ENCODE measurements at places on chromosomes 7 and 10. TPM values are rescaled to one million over a fixed set of nuclear protein-coding genes. Genes with fewer than 3 reads are reported as not detected.

DNA sequence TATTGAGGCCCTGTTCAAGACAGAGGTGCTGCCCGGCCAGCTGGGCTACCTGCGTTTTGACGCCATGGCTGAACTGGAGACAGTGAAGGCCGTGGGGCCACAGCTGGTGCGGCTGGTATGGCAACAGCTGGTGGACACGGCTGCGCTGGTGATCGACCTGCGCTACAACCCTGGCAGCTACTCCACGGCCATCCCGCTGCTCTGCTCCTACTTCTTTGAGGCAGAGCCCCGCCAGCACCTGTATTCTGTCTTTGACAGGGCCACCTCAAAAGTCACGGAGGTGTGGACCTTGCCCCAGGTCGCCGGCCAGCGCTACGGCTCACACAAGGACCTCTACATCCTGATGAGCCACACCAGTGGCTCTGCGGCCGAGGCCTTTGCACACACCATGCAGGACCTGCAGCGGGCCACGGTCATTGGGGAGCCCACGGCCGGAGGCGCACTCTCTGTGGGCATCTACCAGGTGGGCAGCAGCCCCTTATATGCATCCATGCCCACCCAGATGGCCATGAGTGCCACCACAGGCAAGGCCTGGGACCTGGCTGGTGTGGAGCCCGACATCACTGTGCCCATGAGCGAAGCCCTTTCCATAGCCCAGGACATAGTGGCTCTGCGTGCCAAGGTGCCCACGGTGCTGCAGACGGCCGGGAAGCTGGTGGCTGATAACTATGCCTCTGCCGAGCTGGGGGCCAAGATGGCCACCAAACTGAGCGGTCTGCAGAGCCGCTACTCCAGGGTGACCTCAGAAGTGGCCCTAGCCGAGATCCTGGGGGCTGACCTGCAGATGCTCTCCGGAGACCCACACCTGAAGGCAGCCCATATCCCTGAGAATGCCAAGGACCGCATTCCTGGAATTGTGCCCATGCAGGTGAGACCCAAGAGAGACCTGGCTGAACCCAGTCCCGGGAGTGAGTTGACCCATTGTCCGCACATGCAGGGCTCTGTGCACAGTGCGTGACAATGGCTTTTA, 2.8 kb downstream of the RBP3 start:
- no peaks in the 10 kb centered on the region for H3K36me3 ChIP-seq
- no peak overlapping the region for H3K4me3 ChIP-seq
- H3K27me3 ChIP-seq, result no peaks in the 10 kb centered on the region
- H3K27ac ChIP-seq, result no peak overlapping the region
- DNase-seq, result no peak
- no peaks in the 10 kb centered on the region for H3K4me1 ChIP-seq

DNA sequence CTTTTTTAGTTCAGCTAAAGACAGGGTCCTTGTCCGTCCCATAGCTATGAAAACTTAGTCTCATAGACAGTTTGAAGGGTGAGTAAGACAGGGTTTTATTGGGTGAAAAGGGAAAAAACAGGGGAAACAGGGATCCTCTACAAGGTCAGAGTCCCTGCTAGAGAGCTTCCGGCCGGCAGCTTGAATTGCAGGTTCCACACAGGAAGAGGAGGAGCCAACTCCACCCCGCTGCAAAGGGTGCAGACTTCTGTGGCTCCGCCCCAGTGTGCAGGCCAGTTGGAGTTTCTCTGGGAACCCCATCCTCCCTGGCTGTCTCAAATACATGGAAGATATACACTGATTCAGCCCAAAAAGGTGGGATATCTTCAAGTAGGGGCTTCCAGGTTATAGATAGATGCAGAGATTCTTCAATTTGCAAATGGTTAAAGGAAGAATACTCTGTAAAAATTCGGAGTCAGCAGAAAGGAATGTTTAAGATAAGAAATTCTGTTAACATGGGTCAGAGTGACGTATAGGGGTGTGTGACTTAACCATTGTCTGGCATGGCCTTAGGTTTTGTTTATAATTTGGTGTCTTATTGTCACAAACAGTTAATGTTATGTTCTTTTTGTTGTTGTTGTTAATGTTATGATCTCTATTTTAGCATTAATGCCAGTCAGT, 34.6 kb upstream of the HECW1 start:
- no peaks in the 10 kb centered on the region for H3K27me3 ChIP-seq
- H3K27ac ChIP-seq, result no peak overlapping the region
- no peak overlapping the region for H3K4me3 ChIP-seq
- DNase-seq, result no peak
- H3K36me3 ChIP-seq, result no peaks in the 10 kb centered on the region
- H3K4me1 ChIP-seq, result peaks cover 3% of the 10 kb centered on the region

DNA sequence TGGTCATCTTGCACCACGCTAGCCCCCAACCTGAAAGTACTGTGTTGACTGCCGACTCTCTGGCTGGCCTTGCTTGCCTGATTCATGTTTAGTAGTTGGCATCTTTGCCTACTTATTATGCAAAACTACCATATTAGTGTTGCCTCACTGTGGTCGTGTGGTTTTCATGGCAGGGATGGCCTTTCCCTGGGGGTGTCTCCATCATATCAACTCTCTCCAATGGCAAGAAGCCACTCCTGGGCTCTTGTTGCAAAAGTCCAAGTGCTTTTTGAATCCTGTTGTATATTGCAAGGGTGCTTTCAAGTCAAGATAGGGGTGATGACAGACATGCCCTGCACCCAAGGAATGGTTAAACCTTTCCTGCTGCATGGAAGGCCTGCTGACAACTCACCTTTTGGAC, 39.4 kb downstream of the ABLIM1 start:
- no peaks in the 10 kb centered on the region for H3K36me3 ChIP-seq
- no peak overlapping the region for H3K27ac ChIP-seq
- DNase-seq, result no peak
- H3K4me1 ChIP-seq, result peaks cover 3% of the 10 kb centered on the region
- no peak overlapping the region for H3K4me3 ChIP-seq

- no peak overlapping the region for H3K27ac ChIP-seq
- H3K27me3 ChIP-seq, result no peaks in the 10 kb centered on the region
- no peaks in the 10 kb centered on the region for H3K4me1 ChIP-seq
- no peak for DNase-seq
- no peak overlapping the region for H3K4me3 ChIP-seq
Measured at GRCh38 chr7:25923741-25924460, 228.1 kb upstream of the NFE2L3 start.

DNA sequence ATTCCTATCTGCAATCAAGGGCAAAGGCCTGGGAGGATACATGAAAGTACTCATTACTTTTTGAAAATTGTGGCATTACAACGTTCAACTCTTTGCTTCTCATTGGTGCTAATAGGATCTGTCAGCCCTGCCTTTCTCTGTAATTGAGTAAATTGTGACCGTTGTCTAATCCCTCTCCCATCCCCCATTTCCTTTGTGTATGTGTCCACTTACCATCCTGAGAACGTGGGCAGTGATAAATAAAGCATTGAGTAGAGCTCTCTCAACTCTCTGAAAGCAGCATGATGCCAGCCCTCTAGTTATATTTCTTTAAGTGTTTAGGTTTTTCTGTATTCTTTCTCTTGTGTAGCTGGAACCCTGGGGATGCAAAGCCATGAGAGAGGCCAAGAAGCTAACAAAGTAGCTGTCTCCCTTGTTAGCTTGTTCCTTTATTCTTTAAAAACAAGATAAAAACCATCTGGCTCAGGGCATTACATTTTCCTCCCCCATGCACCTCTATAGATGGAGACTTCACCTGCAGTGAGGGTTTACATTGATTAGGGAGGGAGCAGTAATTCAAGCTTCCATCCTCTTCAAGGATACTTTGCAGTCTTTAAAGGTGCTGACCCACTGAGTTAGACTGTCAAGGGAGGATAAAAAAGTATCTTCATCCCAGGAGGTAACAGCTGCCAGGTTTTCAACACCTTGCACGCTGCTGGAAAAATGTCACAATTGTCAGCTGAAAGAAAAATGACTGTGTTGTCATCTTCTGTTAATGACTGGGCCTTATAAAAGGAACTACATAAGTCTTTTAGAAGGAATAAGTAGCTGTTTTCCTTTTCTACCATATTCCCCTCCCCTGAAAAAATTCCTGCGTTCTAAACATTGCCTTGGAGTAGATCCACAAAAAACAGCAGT, 112.3 kb downstream of the BTRC start:
- H3K27me3 ChIP-seq, result no peaks in the 10 kb centered on the region
- H3K36me3 ChIP-seq, result no peaks in the 10 kb centered on the region
- peaks cover 6% of the 10 kb centered on the region for H3K4me1 ChIP-seq
- DNase-seq, result no peak

DNA sequence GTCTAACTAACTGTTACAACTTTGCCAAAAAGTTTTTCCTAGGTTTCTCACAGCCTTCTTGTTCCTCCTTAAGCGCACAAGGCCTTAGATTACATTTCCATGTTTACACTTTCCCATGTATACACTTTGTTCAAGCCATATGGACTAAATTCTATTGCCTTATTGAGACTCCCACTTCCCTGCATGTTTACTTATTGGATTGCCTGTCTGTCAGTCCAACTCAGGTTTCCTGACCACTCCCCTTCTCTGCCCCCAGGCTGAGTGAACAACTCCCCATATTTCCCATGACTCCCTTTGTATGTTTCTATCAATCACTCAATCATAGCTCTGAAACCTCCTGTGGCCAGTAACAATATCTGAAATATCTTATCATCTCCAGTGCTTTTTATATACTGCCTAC, 43.0 kb downstream of the SLC25A40 start:
- no peaks in the 10 kb centered on the region for H3K27me3 ChIP-seq
- no peaks in the 10 kb centered on the region for H3K36me3 ChIP-seq
- no peak for DNase-seq
- H3K4me1 ChIP-seq, result no peaks in the 10 kb centered on the region
- no peak overlapping the region for H3K27ac ChIP-seq

DNA sequence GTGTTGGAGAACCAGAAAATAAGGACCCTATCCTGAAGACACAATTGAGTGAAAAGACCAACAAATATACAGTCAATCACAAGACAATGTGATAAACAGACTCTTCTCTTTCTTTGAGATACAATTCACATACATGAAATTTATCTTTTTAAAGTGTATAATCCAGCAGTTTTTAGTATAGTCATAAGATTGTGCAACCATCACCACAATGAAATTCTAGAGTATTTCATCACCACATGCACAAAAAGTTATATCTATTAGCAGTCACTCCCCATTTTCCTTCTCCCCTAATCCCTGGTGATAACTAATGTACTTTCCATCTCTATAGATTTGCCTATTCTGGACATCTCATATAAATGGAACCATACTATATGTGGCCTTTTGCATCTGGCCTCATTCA, 8.2 kb upstream of the SORBS1 start:
- no peaks in the 10 kb centered on the region for H3K27me3 ChIP-seq
- no peak for DNase-seq
- H3K27ac ChIP-seq, result no peak overlapping the region
- H3K4me3 ChIP-seq, result no peak overlapping the region

DNA sequence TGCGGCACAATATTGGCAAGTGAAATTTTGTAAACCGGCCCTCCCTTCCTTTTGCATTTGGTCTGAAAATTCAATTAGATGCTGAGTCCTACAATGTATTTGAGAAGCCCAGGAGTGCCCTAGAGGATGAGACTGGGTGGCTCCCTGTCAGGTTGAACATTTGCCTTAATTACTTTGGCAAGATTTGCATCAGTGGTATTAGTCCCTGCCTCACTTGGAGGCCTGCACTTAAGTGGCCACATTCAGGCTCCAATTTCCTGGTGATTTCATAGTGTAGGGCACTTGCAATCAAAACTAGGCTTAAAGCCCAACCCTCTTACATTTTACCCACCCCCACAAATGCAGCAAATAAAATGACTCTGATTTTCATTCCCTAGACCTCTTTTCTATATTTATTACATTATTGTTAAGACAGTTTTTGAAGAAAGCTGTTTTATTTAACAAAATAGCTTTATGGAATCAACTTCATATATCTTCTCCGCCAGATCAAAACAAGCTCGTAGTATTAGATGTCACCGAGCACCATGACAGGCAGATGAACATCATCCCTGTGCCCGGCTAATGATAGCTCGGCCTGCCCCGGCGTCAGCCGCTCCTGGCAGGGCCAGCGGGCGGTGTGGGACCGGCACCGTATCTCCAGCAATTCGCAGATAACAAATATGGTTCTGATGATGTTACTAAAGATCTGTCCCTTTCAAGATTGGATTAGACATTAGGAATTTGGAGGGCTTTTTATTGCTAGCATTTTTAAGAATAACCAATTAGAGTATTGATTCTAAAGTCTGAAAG, 73.6 kb downstream of the EGFR start:
- no peak overlapping the region for H3K27ac ChIP-seq
- no peak overlapping the region for H3K4me3 ChIP-seq
- no peaks in the 10 kb centered on the region for H3K27me3 ChIP-seq
- no peaks in the 10 kb centered on the region for H3K4me1 ChIP-seq
- no peaks in the 10 kb centered on the region for H3K36me3 ChIP-seq

DNA sequence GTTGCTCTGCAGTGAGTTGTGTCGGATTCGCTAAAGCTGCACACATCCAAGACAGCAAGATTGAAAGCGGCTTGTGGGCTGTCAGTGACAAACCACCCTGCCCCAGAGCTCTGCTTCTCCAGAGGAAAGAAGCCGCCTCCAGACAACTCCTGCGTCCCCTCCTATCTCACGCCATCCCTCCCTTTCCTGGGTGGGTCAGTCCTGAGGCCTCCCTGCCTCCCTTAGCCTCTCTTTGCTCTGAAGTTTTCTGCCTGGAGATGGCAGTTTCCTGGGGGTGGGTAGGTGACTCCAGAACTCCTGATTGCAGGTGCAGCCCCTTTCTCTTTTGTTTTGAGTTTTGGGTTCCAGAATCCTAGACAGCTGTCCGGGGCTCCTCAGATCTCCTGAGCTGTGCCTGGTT, 78.7 kb downstream of the EMX2 start:
- H3K27me3 ChIP-seq, result no peaks in the 10 kb centered on the region
- DNase-seq, result peak; percentile 33
- no peaks in the 10 kb centered on the region for H3K36me3 ChIP-seq
- H3K4me3 ChIP-seq, result no peak overlapping the region
- H3K27ac ChIP-seq, result no peak overlapping the region

- H3K27ac ChIP-seq, result no peak overlapping the region
- no peak overlapping the region for H3K4me3 ChIP-seq
- DNase-seq, result no peak
- no peaks in the 10 kb centered on the region for H3K27me3 ChIP-seq
Measured at GRCh38 chr7:43240565-43240964, 128.1 kb downstream of the HECW1 start.

GRCh38 chr10:99430116-99430450, 341 bp downstream of the GOT1 start:
- H3K4me1 ChIP-seq, result no peaks in the 10 kb centered on the region
- peak overlapping the region; percentile 87 for H3K4me3 ChIP-seq
- no peaks in the 10 kb centered on the region for H3K36me3 ChIP-seq
- peak overlapping the region; percentile 83 for H3K27ac ChIP-seq
- DNase-seq, result no peak

DNA sequence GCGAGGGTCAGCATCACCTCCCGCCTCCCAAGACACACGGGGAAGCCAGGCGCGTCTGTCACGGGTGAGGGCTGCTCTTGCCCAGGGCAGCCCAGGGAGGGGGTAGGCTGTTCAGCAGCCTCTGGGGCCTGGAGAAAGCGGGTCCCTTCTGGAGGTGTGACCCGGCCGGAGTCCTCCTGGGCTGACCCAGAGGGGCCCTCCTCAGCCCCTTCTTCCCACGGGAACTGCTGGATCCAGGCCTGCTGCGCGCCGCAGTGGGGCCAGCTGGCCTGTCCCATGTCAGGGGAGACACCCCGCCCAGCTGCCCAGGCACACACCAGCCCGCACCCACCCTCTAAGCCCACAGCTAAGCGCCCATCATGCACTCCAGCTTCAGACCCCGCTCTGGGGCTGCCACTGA, 41.8 kb downstream of the INSIG1 start:
- no peak for DNase-seq
- H3K4me3 ChIP-seq, result no peak overlapping the region
- no peak overlapping the region for H3K27ac ChIP-seq
- no peaks in the 10 kb centered on the region for H3K36me3 ChIP-seq

The GTPBP4 gene
- 89.2 TPM for total RNA-seq

The EPO gene
- total RNA-seq, result 0.95 TPM

The TAS2R3 gene
- 0.59 TPM for total RNA-seq

All from H1 (cell line).